AG09309 (cell line): ENCODE measurements at places on chromosomes 1 and 21.
A peak's percentile ranks its signal among the peaks of the same experiment; 100 is the strongest.

GRCh38 chr21:33984021-33984481, 68.4 kb upstream of the ATP5PO start:
- DNase-seq = no peak

GRCh38 chr1:36964830-36965229, 69.5 kb downstream of the GRIK3 start:
- DNase-seq = no peak

- DNase-seq = no peak
Measured at GRCh38 chr1:61313906-61314422, 231.6 kb downstream of the NFIA start.

GRCh38 chr1:237098541-237098940, 56.6 kb downstream of the RYR2 start:
- no peak for DNase-seq

DNA sequence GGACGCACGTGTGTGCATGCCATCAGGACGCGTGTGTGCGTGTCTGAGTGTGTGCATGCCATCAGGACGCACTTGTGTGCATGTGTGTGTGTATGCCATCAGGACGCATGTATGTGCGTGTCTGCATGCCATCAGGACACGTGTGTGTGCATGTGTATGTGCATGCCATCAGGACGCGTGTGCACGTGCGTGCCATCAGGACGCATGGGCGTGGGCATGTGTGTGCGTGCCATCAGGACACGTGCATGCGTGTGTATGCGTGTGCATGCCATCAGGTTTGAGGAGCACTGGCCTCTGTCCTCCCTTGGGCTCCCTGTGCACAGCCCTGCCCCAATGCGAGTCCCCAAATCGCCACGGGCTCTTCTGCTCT, 12.6 kb upstream of the C1QTNF12 start:
- DNase-seq = no peak

DNA sequence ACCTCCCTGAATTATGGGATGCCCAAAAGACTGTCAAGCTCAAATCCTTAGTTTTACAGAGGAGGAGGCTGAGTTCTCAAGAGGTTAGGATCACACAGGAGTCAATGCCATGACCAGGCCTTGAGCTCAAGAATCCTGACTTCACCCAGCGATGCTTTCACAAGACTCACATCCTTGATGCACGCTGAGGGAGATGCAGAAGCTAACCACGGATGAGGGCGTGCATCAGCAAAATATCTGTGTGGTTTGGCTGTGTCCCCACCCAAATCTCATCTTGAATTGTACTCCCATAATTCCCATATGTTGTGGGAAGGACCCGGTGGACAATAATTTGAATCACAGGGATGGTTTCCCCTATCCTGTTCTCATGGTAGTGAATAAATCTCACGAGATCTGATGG, 133.2 kb downstream of the KCNJ6 start:
- DNase-seq = no peak

DNA sequence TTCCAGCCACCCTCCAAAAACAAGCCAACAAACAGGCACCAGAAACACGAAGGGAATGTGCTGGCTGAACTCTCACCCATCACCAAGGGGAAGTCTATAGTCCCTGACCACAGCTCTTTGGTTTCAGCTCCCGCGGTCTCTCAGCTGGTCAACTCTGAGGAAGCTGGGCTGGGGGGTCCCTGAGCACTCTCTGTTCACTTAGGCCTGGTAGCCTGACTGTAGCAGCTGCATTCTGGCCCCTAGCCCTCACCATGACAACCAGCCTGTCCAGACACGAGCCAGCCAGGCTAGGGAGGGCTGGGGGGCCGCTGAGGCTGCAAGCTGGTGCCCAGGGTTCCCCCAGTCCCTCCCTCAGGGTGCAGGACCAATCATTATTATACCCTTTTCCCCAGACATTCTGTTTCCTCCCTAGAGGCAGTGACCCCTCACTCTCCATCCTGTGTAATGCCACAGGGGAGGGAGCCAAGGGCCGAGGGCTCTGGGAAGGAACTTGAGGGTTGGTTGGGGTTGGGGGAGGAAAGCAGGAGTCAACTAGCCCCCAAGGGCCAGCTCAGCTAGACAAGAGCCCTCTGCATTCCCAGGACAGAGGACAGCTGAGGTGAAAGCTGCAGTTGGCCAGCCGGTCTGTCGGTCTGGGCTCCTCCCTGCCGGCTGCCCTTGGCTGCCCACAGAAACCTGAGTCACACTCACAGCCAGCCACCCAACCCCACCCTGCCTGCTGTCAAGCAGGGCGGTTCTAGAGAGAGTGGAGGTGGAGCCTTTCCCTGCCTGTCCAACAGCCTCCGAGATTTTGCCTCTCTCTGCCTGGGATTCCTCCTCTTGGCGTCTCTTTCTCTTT, 1.2 kb upstream of the TRAPPC3 start:
- peak; percentile 81 for DNase-seq

DNA sequence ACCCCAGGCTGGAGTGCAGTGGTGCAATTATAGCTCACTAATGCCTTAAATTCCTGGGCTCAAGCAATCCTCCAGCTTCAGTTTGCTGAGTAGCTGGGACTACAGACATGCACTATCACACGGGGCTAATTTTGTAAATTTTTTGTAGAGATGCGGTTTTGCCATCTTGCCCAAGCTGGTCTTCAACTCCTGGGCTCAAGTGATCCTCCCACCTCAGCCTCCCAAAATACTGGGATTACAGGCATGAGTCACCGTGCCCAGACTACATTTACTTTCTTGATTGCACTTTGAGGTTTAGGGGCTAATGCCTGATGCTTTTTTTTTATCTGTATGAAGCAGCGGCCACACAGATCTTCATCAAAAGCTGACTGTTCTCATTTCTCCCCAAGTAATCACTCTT, 124.6 kb downstream of the KIF26B start:
- DNase-seq = no peak

DNA sequence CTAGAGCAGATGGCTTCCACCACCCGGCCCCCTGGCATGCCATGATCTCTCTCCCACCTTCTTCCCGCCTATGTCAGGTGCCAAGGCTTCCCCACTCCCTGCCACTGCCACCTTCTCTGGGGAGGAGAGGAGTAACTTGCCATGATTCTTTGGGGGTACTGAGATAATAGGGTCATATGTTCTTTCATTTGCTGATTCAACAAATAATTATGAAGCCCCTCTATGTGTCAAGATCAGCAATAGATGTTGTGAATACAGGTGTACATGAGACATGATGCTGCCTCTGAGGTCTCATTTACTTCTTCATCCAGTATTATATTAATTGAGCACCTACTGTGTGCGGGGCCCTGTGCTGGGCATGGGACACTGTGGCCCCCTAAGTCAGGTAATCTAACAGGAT, 6.0 kb upstream of the VWA5B1 start:
- DNase-seq = no peak

GRCh38 chr1:219991511-219991810, 54.8 kb downstream of the EPRS1 start:
- DNase-seq = no peak

GRCh38 chr1:164575356-164575886, 16.4 kb downstream of the PBX1 start:
- no peak for DNase-seq

GRCh38 chr1:71778940-71779339, 503.4 kb downstream of the NEGR1 start:
- DNase-seq = no peak

DNA sequence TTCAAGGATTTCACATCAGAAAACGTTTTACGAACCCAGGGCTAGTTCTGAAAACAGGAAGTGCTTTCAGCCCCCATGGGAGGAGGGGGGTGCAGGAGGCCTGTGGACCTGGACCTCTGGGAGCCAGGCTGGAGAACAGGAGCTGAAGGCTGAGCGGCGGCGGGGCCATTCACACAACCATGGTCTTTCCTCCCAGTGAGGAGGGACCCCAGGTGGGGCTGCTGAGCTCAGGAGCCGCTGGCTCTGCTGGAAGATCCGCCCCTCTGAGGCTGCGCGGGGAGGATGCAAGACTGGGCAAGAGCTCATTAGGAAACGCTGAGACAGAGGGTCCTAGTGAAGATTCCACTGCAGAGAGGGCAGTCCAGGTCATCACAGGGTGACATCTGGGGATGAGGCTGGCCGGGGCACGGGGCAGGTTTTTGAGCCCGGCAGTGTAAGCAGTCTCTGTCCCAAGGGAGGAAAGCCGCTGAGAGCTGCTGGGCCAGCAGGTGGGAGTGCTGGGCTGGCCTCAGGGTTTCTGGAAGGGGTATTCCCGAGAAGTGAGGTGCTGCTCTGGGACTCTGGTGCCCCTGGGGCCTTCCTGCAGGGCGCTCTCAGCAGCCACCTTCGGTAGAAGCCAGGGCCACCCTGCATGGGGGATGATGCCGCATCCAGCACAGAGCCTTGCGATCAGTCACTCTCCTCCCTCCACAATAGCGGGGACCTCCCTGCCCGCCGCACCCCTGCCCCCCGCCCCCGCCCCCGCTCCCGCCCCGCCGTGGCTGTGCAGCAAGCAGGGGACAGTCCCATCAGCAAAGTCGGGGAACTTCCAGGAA, 7.5 kb downstream of the MX2 start:
- DNase-seq = no peak

- DNase-seq = no peak
Measured at GRCh38 chr1:96945509-96946084, 224.0 kb downstream of the PTBP2 start.

- peak; percentile 20 for DNase-seq
Measured at GRCh38 chr1:62841587-62842169, 57.7 kb downstream of the ATG4C start.

DNA sequence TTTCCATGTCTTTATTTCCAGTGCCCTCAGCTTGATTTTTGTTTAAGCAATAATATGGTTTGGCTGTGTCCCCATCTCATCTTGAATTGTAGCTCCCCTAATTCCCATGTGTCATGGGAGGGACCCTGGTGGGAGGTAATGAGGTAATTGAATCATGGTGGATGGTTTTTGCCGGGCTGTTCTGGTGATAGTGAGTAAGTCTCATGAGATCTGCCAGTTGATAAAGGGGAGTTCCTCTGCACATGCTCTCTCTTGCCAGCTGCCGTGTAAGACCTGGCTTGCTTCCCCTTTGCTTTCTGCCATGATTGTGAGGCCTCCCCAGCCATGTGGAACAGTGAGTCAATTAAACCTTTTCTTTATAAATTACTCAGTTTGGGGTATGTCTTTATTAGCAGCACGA, 559.6 kb upstream of the ADAMTS5 start:
- no peak for DNase-seq

- DNase-seq = no peak
Measured at GRCh38 chr1:11980676-11980972, 380 bp downstream of the MFN2 start.

GRCh38 chr1:8663915-8664329, 153.5 kb downstream of the RERE start:
- no peak for DNase-seq

- DNase-seq = no peak
Measured at GRCh38 chr1:102693345-102693744, 415.0 kb downstream of the COL11A1 start.

DNA sequence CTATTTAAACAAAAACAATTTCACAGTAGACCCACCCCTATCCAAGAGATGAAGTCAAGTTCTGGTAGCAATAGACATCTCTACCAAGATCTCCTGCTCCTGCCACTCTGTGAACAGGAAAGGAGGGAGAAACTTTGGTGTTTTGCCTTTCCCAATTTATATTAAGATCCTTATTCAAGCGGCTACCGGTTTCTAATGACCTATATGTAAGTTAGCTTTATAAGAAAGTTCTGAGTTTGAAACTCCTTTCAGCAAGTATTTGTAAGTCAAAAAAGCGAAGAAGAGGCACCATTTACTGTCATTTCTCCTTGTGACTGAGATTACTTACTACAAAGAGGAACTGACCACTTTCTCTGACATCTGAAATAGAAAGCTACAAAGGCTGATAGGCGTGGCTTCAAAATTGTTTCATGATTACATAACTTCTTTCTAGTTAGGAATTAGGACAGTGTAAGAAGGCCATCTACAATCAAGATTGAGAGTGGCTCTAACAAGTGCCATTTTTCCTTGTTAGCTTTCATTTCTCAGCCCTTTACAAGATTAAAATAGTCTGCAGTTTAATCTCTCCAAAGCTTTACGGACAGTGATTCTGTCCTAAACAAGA, at the start of gene MNDA:
TSS of gene MNDA (plus strand) at position 448 of the 604 bp plus-strand sequence. CDS start 10,803 bp downstream, outside the sequence.
- no peak for DNase-seq

- DNase-seq = no peak
Measured at GRCh38 chr1:186532466-186532865, 71.6 kb upstream of the PDC start.

- no peak for DNase-seq
Measured at GRCh38 chr21:27813750-27814149, 846.9 kb upstream of the ADAMTS5 start.

GRCh38 chr1:15176898-15177665, 23.5 kb downstream of the TMEM51 start:
- DNase-seq = no peak

DNA sequence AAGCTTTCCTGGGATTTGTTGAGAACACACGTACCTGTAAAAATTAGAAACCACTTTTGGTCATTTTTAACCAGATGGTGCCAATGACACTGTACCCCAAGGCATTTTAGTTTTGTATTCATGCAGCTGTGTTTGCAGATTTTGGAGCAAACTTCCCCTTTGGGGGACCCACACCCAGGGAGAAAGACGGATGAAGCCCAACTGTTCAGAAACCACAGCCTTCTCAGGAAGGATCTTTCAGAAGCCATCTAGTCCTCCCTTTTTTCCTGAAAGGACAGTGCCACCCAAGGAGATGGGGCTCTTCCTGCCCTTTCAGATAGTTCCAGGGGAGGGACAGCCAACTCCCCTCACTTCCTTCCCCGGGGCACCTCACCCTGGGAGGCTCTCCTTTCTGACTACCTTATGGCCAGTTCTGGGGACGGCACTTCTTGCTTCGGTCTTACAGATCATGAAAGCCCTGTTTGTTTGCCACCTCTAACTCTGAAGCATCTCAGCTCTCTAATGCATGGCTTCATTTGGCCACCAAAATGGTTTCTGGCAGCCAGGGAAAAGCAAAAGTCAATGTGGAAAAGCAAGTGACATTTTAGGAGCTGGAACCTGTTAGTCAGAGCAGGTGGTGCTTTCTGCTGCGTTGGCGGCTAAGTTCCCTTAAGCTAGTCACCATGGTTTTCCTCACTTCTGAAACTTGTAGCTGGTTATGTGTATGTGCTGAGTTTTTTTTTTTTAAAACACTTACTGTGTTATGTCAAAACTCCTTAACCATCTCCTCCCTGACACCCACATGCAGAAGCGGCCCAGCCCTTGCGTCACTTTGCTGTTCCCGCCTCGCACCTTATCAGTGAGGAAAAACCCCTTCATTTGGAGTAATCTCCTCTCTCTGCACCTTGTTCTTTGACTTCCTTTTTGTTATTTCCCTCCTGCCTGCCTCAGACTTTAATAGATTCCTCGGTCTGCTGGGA, 10.1 kb downstream of the TMCC2 start:
- no peak for DNase-seq

GRCh38 chr1:47821760-47822159, 175.4 kb downstream of the TRABD2B start:
- no peak for DNase-seq

- DNase-seq = no peak
Measured at GRCh38 chr1:71930511-71930910, 351.8 kb downstream of the NEGR1 start.

GRCh38 chr1:228180271-228180958, 14.8 kb downstream of the IBA57 start:
- DNase-seq = no peak

GRCh38 chr1:50566405-50566804, 143.2 kb upstream of the DMRTA2 start:
- DNase-seq = no peak
